GM10248 (cell line): ENCODE measurements at places on chromosomes 3 and 15.

DNA sequence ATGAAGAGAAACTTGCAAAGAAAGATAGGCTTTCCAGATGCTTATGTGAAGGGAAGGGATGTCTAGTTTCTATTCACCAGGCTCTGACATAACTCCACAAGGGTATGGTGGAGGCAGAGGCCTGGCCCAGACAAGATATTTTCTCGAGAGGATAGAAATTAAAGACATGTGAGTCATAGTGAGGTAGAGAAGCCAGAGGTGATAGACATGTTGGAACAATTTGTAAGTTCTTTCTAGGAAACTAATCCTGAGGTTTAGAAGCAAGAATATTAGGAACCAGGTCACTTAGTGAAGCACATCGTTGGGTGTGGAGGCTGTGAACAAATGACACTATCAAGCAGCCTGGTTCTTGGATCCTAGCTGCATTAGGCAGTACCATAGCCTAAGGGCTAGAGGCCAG lies 176.9 kb downstream of the BBX start:
- DNase-seq: no peak

- no peak for DNase-seq
Observed at GRCh38 chr3:39292961-39293360, 13.1 kb upstream of the CX3CR1 start.

DNA sequence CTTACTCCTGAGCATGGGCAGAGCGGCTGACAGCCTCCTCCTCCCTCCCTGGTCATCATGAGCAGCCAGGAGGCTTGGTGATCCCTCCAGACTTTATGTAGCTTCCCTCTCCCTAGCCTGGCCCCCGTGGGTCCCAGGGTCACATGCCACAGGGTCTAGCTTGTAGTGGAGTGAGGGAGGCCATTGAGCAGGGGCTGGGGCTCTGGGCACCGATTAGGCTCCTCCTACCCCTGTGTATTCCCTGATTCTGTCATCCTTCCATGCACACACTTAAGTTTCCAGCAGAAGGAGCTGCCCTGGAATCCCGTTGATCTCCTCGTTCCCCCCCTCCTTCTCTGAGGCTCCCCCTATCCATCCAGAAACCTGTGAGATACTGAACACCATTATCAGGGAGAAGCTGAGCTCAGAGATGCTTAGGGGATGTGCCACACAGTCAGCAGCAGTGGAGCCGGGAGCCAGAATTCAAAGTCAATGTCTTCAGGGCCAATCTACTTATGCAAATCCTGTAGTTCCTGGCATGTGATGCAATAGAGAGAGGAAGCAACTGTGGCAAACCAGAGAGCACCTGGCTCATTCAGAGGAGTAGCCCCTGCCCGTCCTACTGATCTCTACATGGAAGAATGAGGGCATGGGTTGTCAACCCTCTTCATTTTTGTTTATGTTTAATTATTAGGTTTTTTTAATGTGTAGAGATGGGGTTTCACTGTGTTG lies 17.2 kb downstream of the CCDC33 start:
- no peak for DNase-seq

DNA sequence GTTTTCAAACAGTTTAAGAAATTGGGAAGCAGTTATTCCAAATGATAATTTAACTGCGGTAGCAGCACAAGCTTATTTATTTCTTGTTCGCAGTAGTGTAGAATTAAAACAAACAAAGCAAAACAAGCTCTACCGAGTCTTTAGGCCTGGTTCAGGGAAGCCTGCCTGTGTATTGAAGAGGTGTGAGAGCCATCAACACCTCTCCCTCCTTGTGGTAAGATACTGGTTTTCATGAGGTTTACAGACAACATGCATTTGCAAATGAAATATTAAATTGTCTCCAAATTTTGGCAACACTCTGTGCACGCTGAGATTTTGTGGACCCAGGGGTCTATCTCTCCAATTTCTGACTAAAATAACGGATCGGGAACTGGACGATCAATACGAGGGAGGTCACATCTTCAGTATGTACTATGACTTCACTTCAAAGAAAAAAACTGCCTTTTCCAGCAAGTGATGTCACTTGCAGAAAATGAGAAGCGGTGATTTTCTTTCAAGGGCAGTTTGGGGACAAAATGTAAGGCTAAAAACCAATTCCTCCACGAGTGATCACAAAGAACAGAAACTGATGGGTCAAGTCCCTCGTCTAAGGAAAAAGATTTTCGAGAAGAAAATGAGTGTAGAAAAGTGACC lies 721 bp downstream of the ATR start:
- no peak for DNase-seq

DNA sequence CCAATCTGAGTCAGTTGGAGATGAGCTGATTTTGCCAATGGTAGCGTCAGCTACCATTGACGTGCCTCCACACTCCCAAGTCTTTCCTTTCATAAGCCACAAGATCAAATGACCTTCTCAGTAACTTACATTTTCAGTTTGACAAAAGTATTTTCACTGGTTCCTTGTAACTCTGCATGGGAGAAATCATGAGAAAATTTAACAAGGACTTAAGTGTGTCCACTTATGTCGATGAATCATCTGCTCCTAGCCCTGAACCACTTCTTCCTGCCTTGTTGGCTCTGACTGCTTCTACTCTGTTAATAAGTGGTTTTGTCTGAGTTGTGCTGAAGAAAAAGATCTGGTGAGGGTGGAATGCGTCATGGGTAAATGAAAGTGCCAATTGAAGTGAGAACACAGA lies 101.2 kb downstream of the NFKBIZ start:
- DNase-seq: peak; percentile 24

- DNase-seq: no peak
Observed at GRCh38 chr15:38069511-38070011, 135.1 kb downstream of the TMCO5A start.

- no peak for DNase-seq
Observed at GRCh38 chr3:48567500-48567899, 3.9 kb upstream of the UCN2 start.

- peak; percentile 51 for DNase-seq
Observed at GRCh38 chr15:76056931-76057330, 2.9 kb upstream of the TMEM266 start.

GRCh38 chr3:151556596-151556995 lies 95.7 kb upstream of the IGSF10 start:
- no peak for DNase-seq

- no peak for DNase-seq
Observed at GRCh38 chr15:64536244-64536836, 76.0 kb downstream of the ZNF609 start.

DNA sequence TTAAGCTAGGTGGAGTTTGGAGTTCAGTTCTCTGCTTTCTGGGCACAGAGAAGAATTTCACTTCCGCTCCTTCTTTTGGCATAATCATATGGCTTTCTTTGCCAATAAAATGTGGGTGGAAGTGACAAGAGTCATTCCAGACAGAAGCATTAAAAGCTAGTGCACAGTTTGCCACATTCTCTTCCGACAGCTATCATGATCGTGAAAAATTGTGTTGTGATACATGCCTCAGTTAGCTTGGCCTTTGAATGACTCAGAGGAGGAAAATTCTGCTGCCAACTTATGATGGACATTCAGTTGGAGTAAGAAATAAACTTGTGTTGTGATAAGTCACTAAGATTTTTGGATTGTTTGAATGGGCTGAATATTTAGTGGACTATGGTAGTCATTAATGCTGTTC lies 291.7 kb upstream of the SATB1 start:
- no peak for DNase-seq

GRCh38 chr3:35528728-35529127 lies 110.6 kb upstream of the ARPP21 start:
- DNase-seq: no peak
